ENCODE measurements at places on chromosomes 11 and 22.

DNA sequence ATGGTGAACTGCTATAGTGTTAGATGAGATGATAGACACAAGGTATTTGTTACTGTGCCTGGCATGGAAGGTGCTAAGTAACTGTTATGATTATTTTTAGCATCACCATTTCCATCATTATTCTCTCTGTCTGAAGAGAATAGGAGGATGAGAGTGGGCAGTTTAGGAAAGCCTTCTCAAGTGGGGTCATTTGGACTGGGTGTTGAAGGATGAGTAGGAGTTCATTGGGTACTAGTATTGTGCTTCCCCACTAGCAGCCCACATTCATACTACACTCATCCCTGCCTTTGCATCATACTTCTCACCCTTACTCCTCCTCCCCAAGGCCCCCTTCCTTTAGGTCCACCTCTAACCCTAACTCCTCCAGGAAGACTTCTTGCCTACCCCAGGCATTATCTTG lies 20.6 kb downstream of the MYEOV start:
- DNase-seq: no peak

DNA sequence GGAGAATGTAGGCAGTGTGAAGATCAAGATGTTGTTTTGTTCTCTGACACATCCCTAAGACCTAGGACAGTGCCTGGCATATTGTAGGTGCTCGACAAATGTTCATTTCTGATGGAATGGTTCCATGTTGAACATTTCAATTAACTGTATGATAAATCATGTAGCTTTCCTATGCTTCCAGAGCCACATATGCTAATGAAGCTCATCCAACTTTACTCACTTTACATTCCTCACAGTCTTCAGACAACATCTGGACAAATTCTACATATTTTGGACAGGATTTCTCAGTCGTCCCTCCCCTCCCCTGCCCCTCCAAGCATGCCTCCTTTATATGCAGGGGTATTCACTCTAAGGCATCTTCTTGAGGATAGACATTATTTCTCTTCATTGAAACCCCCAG lies 177.9 kb downstream of the BLID start:
- no peak for DNase-seq

DNA sequence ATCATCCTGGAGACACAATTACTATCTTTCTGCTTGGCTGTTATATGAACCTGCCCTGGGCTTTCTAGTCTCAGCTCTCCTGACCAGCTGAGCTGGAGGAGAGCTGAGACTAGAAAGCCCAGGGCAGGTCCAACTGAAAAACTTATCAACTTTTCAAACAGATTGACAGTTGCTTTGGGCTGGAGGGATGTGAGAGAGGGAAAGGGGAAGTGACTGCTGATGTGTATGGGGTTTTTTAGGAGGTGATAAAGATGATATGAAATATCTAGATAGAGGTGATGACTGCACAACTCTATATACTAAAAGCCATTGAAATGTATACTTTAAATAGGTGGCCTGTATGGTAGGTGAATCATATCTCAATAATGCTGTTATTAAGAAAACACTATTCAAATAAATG lies 60.2 kb upstream of the CHRM4 start:
- DNase-seq: no peak

DNA sequence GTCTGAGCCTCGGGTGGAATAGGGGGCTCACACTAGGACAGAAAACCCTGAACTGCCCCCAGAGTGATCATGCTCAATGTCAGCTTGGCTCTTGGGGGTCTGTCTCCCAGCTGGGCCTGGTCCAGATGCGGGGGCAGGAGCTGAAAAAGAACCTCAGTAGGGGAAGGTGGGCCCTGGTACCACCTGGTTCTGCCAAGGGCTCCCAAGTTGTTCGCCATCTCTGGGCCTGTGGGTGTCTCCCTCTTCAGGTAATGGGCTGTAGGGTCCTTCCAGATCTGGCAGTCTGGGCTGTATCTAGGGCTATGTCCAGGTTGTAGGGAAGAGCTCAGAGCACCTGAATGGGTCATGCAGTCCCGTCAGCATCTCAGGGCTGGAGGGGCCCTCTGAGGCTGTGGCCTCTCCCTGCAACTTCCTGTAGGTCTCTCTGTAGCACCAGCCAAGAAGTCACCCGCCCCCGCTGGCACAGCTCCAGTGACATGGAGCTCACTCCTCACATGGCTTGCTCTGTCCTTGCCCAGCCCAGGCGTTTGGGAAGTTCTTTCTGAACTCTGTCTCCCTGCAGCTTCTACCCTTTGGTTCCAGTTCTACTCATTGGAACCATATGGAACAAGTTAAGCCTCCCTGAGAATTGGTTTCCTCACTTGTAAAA lies 33.0 kb upstream of the SOX10 start:
- DNase-seq: no peak

DNA sequence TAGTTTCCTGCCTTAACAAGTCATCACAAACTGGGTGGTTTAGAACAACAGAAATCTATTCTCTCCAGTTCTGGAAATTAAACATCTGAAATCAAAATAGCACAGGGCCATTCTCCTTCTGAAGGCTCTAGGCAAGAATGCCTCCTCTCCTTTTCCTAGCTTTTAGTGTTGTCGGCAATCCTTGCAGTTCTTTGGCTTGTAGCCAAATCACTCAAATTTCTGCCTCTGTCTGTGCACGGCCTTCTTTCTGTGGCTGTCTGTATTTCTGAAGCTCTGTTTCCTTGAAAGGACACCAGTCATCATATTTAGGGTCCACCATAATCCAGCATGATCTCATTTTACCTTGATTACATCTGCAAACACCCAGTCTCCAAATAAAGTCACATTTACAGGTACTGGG lies 795.5 kb downstream of the METTL15 start:
- no peak for DNase-seq

- DNase-seq: no peak
Measured at GRCh38 chr22:46060292-46061123, 83.5 kb upstream of the WNT7B start.

GRCh38 chr11:65552388-65552951 lies 5.7 kb downstream of the LTBP3 start:
- DNase-seq: no peak
